ENCODE measurements at places on chromosomes 7 and 10. TPM values are rescaled to one million over a fixed set of nuclear protein-coding genes. Genes with fewer than 3 reads are reported as not detected.

Gene CABCOCO1
- polyA plus RNA-seq: not detected

Gene BMPER
- 0.61 TPM for polyA plus RNA-seq

Gene CYP3A7
- not detected for polyA plus RNA-seq

Gene CPN1
- 0.20 TPM for polyA plus RNA-seq

Gene PPP1R9A
- polyA plus RNA-seq: 3.0 TPM

- no peaks in the 10 kb centered on the region for H3K4me1 ChIP-seq
- no peaks in the 10 kb centered on the region for H3K36me3 ChIP-seq
- H3K4me3 ChIP-seq: no peak overlapping the region
Observed at GRCh38 chr10:98076086-98076485, 45.7 kb upstream of the CRTAC1 start.

- no peak overlapping the region for H3K4me3 ChIP-seq
- H3K4me1 ChIP-seq: no peaks in the 10 kb centered on the region
- H3K36me3 ChIP-seq: no peaks in the 10 kb centered on the region
Observed at GRCh38 chr7:126768836-126769235, 483.9 kb downstream of the GRM8 start.

GRCh38 chr7:94088560-94088959 is 84.4 kb upstream of the BET1 start:
- no peaks in the 10 kb centered on the region for H3K36me3 ChIP-seq
- no peaks in the 10 kb centered on the region for H3K4me1 ChIP-seq
- no peaks in the 10 kb centered on the region for H3K27me3 ChIP-seq
- no peak overlapping the region for H3K4me3 ChIP-seq
- DNase-seq: no peak

DNA sequence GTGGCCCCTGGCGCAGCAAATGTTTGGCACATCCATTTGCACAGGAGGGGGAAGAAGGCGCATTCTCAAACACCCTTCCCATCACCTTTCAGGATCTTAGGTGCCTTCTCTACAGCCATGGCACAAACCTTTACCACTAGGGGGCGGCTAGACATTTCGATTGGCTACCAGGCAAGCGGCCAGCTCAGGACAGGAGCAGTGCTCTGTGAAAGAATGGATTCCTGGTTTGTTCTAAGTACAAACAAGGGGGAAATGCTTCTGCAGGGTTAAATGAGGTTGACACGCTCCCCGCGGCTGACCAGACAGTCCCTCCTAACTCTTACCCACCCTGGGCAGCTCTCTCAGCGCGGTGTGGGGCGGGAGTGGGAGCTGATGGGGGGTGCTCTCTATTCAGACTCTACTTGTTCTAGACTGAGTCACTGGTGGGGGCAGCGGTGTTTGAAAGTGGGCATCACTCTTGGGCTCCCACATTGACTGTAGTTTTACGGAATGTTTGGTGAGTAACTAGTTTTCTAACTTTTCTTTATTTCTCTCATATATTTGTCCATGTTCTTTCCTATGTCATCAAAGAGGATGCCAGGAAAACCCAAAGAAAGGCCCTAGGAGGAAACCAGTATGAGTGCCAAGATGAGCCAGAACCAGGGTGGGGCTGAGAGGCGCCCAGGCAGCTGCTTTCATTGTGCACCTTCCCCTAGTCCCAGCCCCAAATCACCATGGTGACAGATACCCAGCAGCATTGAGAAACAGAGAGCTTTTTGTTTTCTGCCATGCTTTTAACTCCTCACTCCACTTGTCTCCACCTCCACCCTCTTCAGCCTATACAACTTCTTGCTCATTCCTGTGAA is 61.4 kb upstream of the GPR158 start:
- no peak overlapping the region for H3K27ac ChIP-seq
- no peaks in the 10 kb centered on the region for H3K27me3 ChIP-seq

- no peaks in the 10 kb centered on the region for H3K27me3 ChIP-seq
- no peak for DNase-seq
- no peak overlapping the region for H3K27ac ChIP-seq
- H3K4me3 ChIP-seq: no peak overlapping the region
- H3K36me3 ChIP-seq: no peaks in the 10 kb centered on the region
Observed at GRCh38 chr10:43904844-43905243, 256.2 kb upstream of the ZNF32 start.

- H3K4me3 ChIP-seq: peak overlapping the region; percentile 74
- H3K27ac ChIP-seq: no peak overlapping the region
- H3K36me3 ChIP-seq: no peaks in the 10 kb centered on the region
- H3K27me3 ChIP-seq: peaks cover 3% of the 10 kb centered on the region
- H3K4me1 ChIP-seq: peaks cover 9% of the 10 kb centered on the region
- DNase-seq: no peak
Observed at GRCh38 chr7:101814991-101815825, 2.2 kb upstream of the CUX1 start.

All from H1 (cell line).